ENCODE measurements at places on chromosomes 7 and 10.

DNA sequence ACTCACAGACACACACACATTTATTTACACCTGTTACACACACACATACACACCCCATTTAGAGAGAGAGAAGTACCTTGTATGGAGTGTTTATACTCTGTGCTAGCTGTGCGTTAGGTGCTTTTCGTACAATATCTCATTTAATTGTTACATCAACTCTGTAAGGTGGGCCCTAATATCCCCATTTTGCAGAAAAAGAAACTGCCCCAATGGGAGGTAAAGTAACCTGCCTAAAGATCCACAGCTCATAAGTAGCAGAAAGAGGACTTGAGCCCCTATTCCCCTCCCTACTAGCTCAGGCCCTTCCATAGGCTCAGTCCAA lies 23.8 kb upstream of the RBM20 start:
- DNase-seq: no peak

- no peak for DNase-seq
Observed at GRCh38 chr7:88217675-88218428, 2.0 kb downstream of the SRI start.

GRCh38 chr7:134454277-134454676 lies 4.6 kb downstream of the AKR1B1 start:
- DNase-seq: no peak

GRCh38 chr7:39923091-39923490 lies 27.0 kb upstream of the CDK13 start:
- no peak for DNase-seq
